Adipocyte (in vitro differentiated cells): ENCODE measurements at places on chromosomes 1 and 21.

DNA sequence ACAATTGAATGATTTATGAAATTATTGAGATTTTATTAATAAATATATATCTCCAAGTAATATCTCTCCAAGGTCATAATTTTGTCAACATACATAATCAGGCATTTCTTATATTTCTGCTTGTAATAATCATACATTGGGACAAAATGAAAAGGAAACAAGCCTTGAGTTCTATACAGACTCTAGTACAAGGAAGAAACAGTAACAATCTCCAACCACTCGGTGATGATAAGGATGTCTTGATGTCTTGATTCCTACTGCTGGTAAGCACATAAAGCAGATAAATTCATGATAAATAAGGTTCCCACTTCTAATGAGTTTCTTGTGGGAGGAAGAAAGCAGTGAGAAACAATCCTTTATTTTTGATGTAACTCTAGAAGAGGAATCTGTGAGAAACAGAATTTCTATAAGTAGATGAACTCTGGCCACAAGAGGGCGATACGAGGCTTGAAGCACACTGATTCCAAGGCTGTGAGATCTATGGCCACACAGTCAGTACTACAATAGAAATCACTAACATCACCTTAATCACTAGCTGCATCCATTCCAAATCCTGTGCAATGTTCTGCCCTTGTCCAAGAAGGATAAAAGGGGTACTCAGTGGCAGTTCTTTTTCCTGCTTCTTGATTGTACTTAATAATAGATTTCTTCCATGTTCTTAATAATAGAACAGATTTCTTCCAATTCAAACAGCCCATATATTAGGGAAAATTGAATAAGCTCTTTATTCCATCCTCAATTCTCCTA, 41.4 kb upstream of the LRRC8B start:
- DNase-seq = peak; percentile 96

- no peak for DNase-seq
These were observed 81.4 kb downstream of the TGFBR3 start for GRCh38 chr1:91804546-91805023.

GRCh38 chr1:151037032-151037431, 646 bp downstream of the BNIPL start:
- DNase-seq = no peak

GRCh38 chr1:220750131-220750515, 2.0 kb downstream of the MTARC2 start:
- peak; percentile 26 for DNase-seq

- DNase-seq = peak; percentile 46
These were observed 117.5 kb upstream of the HOOK1 start for GRCh38 chr1:59697150-59697800.

- DNase-seq = no peak
These were observed 21.7 kb upstream of the ABCD3 start for GRCh38 chr1:94396356-94397010.
